ENCODE measurements at places on chromosomes 3 and 15. TPM values are rescaled to one million over a fixed set of nuclear protein-coding genes. Genes with fewer than 3 reads are reported as not detected.

C2CD4B gene
- total RNA-seq = 3.2 TPM

SCN11A gene
- total RNA-seq = 0.10 TPM

LRIG1 gene
- total RNA-seq = 85.3 TPM

SLC38A3 gene
- total RNA-seq = not detected

PBRM1 gene
- total RNA-seq = 77.2 TPM

FLNB gene
- total RNA-seq = 155 TPM

PYGO1 gene
- total RNA-seq = 2.9 TPM

GPR87 gene
- total RNA-seq = 65.4 TPM

GATM gene
- total RNA-seq = 120 TPM

DNA sequence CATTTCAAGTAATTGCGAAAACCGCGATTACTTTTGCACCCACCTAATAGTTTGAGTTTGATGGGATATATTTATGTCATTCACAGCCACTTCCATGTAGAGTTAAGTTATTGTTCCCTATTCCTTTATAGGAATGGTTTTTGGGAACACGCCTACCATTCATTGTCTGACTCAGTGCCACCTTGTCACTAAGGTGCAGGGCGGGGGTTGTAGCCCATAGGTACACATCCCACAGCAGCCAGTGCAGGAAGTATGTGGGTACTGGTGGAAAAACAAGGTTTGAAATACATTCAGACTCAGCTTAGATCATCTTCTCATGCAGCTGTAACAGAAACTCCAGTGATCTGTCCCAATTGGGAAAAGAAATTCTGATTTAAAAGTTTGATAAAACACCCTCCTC, 48.2 kb upstream of the CFAP161 start:
- no peak for DNase-seq

- DNase-seq = no peak
These were observed 22.6 kb downstream of the WHAMM start for GRCh38 chr15:82831894-82832600.

DNA sequence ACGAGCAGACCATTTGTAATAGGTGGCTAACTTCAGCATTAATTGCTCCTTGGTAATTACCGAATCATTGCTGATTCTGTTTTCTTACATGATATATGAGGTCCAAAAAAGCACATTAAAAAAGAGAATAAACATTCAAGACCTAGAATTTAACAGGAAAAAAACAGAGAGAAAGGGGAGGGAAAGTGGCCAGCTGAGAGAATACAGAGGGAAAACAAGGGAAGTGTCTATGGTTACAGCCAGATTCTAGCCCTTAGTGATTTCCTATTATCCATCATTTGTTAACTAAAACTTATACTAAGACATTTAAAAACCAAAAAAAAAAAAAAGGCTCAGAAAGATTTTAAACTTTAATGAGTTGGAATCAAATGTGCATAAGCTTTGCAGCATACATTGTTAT, 168.7 kb downstream of the LRTM1 start:
- DNase-seq = no peak

- no peak for DNase-seq
These were observed 4.5 kb upstream of the ST6GAL1 start for GRCh38 chr3:186925826-186926225.

GRCh38 chr15:58877999-58878825, 55.3 kb downstream of the SLTM start:
- DNase-seq = no peak

- DNase-seq = no peak
These were observed 79.2 kb downstream of the SAMMSON start for GRCh38 chr3:70078778-70079177.

GRCh38 chr3:170222647-170223541, 670 bp downstream of the PRKCI start:
- no peak for DNase-seq

DNA sequence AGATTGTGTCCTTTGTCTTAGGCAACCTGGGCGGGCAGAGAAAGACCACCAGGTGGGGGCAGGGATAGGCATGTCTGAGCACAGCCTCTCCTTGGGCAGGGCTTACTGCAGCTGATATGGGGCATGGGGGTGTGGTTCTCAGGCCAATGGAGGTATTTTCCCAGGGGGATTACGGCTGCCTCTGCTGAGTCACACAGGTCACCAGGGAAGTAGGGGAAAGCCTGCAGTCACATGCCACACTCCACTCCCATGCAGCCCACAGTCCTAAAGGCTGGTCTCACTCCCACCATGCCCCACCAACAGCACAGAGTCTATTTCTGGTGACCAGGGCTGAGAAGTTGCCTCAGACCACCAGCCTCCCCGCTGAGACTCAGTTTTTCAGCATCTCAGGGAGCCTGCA, 466.4 kb downstream of the DIPK2A start:
- no peak for DNase-seq

GRCh38 chr15:73873889-73874511, 636 bp downstream of the TBC1D21 start:
- no peak for DNase-seq

GRCh38 chr15:83064859-83065258, 2.2 kb downstream of the BTBD1 start:
- DNase-seq = no peak

DNA sequence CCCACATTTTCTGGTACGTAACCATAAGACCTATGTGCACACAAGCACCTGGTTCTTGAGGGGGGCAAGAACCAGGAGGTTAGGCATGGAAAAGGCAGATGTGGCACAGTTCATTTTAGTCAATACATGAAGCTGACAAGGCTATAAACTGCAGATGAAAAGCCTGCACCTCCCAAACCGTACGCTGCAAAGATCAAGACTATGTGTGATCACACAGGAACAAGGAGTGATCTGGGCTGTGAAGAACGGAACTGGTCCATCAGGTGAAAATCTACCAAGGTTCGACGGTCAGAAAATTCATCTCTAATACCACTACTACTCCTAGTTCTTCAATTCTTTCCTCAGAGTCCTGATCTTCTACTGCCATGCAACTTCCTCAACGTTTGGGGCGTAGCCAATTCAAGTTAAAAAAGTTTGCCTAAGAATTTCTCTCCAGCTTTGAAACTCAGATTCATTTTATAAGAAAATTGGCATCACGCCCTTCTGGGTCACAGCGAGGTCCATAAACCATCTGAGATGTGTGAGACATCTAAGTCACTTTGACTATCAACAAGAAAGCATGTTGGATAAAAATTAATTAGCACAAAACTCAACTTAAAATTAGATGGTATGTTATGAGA, 41.9 kb downstream of the PLD1 start:
- DNase-seq = no peak

DNA sequence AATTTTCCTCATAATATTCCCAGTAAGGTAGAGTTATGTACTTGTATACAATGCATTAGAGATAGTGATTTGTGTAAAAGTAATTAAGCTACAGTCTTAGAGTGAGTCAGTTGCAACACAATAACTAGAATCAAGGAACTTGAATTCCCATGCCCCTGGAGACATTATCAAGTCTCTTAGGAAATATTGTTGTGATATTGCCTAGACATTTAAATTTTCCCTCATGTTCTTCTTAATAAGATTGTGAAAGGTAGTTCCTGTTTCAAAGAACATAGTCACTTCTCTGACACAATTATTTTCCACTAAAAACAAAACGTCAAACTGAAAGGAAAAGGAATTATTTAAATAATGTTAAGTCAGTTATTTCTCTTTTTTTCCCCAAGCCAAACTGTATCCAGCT, 13.0 kb upstream of the ATP1B3 start:
- DNase-seq = no peak

DNA sequence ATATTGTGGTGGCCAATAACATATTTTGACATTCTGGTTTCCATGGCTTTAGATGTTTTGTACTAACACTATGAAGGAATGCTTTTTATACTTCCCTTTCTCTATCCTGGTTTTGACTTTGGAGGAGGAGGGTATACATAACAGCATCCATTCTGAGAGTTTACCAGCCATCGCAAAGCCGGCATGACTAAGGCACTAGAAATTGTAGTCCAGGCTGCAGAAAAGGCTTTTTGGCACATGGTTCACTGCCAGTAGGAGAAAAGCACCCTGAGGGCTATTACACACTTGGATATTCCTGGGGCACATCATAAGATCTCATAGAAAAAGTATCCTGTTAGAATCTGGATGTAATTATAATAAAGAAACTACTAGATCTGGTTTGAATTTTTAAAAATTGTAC, 101.8 kb downstream of the STT3B start:
- DNase-seq = no peak

DNA sequence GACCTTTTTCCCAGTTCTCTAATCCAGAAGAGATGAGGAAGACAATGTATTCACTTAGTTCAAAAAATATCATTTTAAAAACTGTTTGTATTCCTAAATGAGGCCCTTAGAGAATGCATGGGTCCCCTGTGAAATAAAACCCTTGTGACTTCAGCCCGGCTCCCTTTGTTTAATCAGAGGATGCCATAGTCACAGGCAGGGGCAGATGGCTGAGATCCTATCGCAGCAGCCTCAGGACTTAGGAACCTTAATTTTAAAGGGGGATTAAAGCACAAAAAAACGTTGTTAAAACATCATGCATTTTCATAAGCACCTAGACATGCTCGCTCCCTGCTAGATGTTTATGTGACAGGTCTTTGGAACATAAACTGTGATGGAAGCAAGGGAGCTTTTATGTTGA, 176.6 kb downstream of the IL20RB start:
- DNase-seq = no peak

GRCh38 chr3:147361454-147362420, 44.6 kb downstream of the ZIC4 start:
- no peak for DNase-seq

DNA sequence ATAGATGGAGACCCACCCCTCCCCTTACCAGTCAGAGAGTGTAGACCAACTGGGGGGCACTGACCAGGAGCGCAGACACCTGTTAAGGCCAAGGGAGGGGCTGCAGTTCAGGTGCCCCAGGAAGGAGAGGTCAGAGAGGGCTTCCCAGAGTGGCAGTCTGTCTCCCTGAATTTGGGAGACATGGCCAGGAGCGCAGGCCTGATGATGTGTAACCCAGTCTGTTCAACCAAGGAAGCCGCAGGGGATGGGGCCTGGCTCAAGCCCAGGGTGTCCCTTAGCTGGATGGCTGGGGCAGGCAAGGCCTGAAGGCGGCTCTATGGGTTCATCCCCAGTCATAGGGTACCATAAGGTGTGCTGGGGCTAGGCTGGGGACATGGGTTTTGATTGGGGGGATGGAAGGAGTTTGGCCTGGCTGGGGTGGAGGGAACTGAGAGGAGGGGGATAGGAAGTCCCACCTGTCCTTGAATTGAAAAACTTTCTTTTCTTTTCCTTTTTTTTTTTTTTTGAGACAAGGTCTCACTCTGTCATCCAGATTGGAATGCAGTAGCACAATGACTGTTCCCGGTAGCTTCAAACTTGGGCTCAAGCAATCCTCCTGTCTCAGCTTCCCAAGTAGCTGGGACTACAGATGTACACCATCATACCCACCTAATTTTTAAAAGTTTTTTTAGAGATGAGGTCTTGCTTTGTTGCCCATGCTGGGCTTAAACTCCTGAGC, 75.7 kb downstream of the SMAD6 start:
- no peak for DNase-seq

GRCh38 chr3:66267031-66267430, 46.2 kb downstream of the SLC25A26 start:
- no peak for DNase-seq

DNA sequence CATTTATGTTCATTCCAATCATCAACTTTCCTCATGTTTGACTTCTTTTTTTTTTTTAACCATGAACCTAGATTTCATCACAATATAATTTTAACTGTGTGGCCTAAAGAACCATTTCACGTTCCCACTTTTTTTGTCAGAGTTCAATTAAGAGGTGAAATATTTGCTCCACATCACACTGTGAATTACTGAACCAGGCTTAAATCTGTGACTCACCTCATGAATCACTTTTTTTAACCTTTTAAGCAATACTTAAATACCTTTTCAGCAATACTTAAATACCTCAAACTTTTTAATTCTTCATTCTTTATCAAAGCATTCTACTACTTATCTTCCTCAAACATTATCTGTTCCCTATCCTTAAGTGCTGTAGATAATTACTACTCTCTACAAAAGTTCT, 137.6 kb downstream of the SI start:
- no peak for DNase-seq

DNA sequence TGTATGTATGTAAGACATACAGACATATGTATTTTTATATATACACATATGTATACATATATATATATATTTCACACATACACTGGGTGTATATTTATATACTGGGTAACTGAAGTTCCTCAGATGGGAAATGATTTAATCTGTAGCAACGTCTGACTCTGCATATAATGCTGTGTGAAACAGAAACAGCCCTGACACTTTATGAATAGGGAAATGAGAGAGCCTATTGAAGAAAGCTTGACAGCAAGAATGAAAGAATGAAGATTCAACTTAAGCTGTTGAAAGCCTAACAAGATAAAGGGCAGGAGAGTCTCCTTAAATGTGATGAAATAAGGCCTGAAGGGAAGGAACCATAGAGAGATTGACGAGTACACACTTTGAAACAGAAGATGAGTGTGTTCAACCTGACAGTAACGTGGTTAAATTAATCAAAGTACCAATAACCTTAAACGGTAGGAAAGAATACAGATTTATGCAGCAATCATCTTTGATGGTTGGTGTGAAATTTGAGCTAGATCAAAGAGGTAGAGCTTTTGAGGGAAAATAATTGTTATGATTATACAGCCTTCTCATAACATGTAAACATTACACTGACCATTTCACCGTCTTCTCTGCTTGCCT, 169.9 kb downstream of the MECOM start:
- DNase-seq = no peak

GRCh38 chr3:72338082-72338941, 509.9 kb downstream of the SHQ1 start:
- DNase-seq = peak; percentile 82

DNA sequence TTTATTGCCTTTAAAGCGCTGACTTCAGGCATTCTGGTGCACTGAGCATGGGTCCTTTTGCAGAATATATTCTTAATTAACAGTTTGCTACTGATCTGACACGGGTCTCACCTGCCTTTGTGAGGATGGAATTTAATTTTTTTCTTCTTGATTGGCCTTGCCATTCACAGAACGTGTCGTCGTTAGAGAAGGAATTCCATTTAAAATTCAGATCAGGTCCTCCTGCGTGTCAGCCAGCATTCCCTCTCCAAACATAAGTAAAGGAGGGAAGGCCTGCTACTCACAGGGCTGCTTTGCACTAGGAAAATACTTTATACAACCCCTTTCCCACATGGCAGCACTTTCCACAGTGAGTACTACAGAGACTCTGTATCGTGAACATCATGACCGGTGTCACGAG, 492.7 kb downstream of the NTRK3 start:
- DNase-seq = no peak

DNA sequence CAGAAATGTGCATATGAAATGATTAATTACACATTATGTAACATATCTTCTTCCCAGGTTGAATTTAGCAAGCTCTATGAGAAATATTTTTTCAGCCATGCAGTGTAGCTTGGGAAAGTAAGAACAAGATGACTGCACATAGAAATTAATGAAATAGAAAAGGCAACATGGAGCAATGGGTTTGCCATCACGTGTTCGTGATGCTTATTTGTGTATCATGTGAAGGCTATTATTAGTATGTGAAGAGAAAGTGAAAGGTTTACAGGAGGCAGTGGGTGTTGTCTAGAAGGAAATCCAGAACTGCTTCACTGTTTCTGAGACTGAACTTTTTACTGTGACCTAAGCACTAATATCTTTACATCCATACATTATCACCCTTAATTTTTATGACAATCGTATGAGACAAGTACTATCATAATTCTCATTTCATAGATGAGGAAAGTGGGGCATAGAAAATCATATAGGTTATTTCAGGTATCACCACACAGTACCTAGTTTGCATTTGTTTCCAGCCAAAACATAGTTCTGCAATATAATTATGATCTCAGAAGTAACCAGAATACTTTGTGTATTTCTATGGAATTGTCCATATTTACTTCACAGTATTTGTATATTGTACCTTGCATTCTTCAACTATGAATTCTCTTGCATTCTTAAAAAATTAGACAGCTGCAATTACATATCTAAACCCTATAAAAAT, 14.9 kb downstream of the SERPINI1 start:
- DNase-seq = no peak

Data from lower leg skin (tissue), 4 donors.